ENCODE measurements at places on chromosomes 4 and X. TPM values are rescaled to one million over a fixed set of nuclear protein-coding genes. Genes with fewer than 3 reads are reported as not detected.

MAGEB6B gene
- total RNA-seq = not detected

AGTR2 gene
- total RNA-seq = not detected

ARMCX2 gene
- total RNA-seq = 2.6 TPM

CDKL2 gene
- total RNA-seq = 0.74 TPM

PCDH7 gene
- not detected for total RNA-seq

SLC25A43 gene
- 3.3 TPM for total RNA-seq

PABPC1L2B gene
- total RNA-seq = not detected

TIGD4 gene
- total RNA-seq = 0.25 TPM

LGI2 gene
- not detected for total RNA-seq

S100P gene
- 7.2 TPM for total RNA-seq

NHSL2 gene
- total RNA-seq = 1.1 TPM

TRIM2 gene
- 0.44 TPM for total RNA-seq

SPARCL1 gene
- not detected for total RNA-seq

GPC3 gene
- total RNA-seq = 1.0 TPM

TDO2 gene
- not detected for total RNA-seq

CTAG1A gene
- total RNA-seq = not detected

DNA sequence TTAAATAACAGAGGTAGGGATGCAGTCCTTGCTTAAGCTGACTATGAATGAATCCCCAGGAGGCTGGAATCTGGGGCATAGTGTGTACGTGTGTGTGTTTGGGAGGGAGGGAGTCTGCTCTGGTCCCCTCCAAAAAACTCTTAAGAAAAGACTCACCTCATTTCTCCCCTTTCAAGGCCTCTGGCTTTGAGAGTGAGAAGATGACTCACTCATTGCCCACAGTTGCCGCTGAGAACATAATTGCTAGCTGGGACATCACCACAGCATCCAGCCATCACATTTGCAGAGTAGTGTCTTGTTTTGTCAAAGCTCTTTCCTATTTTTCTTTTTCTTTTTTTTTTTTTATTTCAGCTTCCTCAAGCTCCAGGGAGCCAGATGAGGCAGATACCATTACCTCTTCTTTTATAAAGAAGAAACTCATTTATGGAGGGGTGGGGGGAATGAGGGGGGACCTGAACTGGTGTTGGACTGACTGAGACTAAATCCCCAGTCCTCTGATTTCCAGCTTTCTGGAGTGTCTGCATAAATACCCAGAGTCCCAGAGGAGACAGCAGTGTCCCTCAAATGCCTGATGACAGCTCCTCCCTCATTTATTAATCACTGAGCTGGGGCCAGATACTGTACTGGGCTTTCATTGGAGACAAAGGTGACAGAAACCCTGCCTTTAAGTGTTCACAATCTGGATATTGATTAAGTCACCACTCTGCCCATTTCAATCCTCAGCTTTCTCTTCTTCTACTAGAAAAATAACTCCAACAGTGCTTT lies 61.9 kb upstream of the LAS1L start:
- DNase-seq = peak; percentile 62

- no peak for DNase-seq
Observed at GRCh38 chrX:27085346-27085745, 377.8 kb downstream of the PPP4R3C start.

DNA sequence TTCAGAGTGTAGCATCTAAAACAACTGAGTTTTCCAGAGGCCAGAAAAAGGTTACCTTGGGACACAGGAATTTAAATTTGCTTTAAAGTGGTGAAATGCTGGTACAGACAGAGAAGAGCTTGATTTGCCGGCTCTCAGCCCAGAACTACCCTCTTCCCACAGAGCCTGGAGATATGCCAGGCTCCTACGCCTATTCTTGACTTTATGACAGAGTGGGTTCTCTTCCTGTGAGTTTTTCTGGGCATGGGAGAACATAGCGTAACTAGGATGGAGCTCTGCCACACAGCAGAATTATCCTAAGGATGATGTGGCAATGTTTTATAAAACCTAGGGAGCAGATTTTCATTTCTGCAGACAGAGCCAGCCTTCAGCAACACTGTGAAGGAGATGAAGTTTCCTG lies 241.8 kb downstream of the GRIA3 start:
- DNase-seq = no peak

GRCh38 chrX:42087960-42088359 lies 164.6 kb upstream of the CASK start:
- DNase-seq = no peak

DNA sequence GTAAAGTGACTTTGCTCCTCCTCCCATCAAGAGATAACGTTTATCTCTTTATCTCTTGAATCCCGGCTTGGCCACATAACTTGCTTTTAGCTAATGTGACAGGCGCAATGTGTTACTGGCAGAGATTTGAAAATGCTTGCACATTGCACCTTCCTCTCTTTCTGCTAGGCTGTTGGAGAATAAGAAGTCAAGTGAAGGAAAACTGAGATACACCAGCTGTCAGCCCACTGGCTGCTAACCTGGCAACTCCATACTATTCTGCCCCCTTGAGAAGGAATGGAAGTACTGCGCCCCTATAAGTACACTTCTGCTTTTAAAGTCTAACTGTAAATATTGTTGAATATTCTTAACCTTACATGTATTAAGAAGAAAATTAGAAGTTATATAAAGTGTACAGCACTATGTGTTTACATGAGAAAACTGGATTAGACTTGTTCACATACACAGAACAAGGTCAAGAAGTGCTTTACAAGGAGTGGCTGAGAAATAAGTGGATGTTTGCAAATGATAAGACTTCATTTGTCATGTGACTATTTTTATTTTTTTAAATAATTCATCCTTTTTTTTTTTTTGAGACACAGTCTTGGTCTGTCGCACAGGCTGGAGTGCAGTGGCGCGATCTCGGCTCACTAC lies 424.5 kb upstream of the CTSO start:
- no peak for DNase-seq

DNA sequence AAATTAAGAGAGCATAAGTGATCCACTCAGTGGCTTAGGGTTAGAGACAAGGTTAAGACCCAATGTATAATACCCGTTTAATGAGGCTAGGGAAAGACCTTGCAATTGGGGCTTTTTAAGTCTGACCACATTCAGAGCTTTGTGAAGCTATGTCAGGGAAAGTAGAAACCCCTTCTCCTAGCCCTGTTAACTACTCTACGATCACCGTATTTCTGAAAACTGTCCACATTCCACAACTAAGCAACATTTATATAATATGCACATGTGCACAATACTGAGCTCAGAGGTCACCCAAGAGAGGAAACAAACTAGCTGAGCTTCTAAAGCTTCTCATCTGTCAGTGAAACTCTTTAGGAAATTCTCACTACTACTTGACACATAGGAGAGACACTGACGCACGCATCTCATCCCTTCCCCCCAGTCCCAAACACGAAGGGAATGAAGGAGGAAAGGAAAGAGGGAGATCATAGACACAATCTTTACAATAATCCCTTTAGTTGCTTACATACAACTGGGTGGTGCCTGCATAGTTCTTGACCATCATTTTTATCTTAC lies 56.2 kb downstream of the METTL14 start:
- no peak for DNase-seq

- DNase-seq = no peak
Observed at GRCh38 chr4:85127653-85128052, 161.2 kb upstream of the WDFY3 start.

- DNase-seq = no peak
Observed at GRCh38 chr4:73844345-73844744, 7.9 kb downstream of the CXCL6 start.

GRCh38 chr4:44150091-44150576 lies 298.5 kb downstream of the KCTD8 start:
- no peak for DNase-seq

DNA sequence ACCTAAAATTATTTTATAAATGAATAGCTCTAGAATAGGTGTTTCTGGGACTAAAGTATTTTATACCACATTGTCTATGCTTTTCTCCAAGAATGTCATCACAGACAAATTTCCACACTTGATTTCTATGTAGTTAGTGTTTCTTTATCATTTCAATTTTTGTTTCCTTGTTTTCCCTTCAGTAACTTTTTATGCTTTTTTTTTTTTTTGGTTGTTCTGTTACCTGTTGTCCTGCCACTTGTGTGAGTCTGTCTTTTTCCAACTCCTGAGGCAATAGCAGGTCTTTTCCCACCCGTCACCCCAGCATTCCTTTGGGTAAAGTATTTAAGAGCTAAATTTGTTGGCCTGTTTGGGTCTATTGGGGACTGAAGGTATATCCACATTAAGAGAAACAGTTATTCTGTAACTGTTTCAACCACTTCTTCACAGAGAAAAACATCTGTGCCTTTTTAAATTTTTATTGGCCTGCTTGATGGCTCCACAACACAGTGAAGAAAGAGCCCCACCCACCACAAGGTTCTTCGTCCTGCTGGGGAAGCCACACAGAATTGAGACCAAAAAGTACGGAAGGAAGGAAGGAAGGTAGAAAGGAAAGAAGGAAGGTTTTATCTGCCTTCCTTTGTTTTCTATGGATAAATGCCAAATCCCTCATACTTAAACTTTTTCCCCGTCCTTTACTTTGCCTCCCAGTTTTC lies 17.7 kb upstream of the GPC3 start:
- no peak for DNase-seq

- DNase-seq = no peak
Observed at GRCh38 chr4:100369871-100370270, 148.0 kb downstream of the EMCN start.

DNA sequence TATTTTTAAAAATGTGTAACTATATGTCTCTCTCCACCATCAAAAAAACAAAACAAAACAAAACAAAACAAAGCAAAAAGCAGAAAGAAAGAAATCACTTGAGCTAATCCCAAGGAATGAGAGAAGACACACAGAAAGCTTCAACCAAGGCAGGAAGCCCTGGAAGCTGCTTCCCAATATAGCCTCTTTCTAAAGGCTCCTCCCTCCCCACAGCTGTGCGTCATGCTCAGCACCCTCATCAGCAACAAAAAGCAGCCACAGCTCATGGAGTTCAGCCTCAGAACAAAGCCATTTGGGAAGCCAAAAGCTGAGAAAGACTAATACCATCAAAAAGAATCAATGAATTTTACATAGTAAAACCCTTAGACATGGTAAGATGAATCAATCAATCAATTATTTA lies 501.6 kb upstream of the SMIM31 start:
- no peak for DNase-seq

- DNase-seq = no peak
Observed at GRCh38 chr4:102566426-102566825, 65.3 kb downstream of the NFKB1 start.

DNA sequence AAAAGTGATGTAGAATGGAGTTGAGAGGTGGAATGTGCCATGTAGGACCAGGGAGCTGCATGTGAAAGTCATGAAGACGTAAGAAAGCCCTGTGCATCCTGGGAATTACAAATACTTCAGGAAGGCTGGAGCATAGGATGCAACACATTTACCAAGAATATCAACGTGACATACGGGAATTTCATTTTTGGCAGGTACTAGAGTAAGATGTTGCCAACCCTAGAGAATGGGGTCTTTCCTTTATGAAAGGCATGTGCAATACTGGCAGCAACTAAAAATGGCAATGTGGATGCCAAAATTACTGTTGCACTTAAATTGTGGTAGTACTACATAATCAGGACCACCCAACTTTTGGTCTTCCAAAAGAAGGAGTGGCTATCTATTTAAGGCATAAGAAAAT lies 188.0 kb downstream of the COL25A1 start:
- DNase-seq = no peak

GRCh38 chr4:17188125-17188524 lies 289.7 kb upstream of the LDB2 start:
- no peak for DNase-seq

DNA sequence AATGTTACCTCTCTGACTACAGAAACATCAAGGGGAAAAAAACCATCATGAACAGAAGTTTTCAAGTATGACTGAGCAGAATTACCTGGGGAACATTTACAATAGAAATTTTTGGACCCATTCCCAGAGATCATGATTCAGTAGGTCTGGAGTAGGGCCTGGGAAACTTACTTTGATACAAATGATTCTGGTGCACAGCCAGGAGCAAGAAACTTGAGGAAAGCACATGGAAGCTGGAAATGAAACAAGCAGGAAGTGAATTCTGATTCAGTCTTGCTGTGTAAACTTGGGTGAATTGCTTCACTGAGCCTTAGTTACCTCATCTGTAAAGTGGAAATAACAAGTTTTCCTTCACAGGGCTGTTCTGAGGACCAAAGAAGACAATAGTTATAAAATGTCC lies 192.5 kb upstream of the TAPT1 start:
- DNase-seq = no peak

DNA sequence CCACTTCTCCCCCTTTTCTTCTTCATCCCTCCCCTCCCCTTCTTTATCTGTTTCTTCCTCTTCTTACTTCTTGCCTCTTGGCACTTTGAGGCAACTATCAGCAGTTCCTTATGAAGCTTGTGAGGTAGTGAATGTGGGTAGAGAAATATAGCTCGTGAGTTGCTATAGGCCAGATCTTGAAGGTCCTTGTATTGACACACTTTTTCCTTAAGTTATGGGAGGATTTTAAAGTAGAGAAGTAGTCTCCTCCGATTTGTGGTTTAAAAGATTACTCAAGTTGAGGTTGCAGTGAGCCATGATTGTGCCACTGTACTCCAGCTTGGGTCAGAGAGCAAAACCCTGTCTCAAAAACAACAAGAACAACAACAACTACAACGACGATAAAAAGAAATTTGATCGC lies 3.4 kb upstream of the RRAGB start:
- no peak for DNase-seq

GRCh38 chr4:38077791-38078489 lies 117.7 kb downstream of the PTTG2 start:
- DNase-seq = no peak

GRCh38 chr4:53479736-53480525 lies 102.5 kb downstream of the FIP1L1 start:
- DNase-seq = no peak

DNA sequence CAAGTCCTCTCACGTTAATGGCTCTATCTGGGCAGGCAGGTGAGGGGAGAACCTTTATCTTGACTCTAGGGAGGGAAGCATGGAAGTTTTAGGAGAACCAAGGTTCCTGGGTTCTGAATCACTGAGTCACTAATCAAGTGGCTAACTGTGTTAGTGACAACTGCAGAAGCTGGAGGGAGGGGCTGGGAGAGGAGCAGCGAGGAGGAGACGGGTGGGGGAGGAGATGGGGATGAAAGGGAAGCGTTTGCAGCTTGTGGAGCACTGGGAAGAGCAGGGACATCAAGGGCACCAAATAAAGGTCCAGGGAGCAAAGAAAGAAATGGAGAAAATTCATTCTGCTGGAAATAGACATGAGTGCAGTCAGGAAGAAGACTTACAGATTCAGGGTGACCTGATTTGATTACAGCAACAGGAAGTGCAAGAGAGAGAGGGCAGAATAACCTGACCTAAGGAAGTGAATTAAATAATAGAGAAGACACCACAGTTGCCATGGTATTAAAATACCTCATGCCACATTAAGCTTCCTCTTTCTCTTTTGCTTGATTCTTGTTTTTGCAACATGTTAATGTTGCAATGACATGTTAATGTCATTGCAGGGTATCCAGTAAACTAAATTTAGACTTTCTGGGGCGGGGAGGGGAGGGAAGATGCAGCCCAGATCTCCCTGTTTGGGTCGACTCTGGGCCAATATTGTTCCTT lies 4.5 kb upstream of the SETD7 start:
- no peak for DNase-seq

- no peak for DNase-seq
Observed at GRCh38 chr4:154612472-154613414, at the start of gene FGG. Gene FGG (minus strand): TSS chr4:154612656. CDS start chr4:154612609, 47 bp downstream.

Measured in activated CD4-positive, alpha-beta T cell treated with anti-CD3 and anti-CD28 coated beads, Interleukin-2, amount 10 ng/mL, durations not matched to agents 7 days and 5 days (primary cell).